Aorta (tissue), 5 donors: ENCODE measurements at places on chromosomes 5 and 9. TPM values are rescaled to one million over a fixed set of nuclear protein-coding genes. Genes with fewer than 3 reads are reported as not detected.

DNA sequence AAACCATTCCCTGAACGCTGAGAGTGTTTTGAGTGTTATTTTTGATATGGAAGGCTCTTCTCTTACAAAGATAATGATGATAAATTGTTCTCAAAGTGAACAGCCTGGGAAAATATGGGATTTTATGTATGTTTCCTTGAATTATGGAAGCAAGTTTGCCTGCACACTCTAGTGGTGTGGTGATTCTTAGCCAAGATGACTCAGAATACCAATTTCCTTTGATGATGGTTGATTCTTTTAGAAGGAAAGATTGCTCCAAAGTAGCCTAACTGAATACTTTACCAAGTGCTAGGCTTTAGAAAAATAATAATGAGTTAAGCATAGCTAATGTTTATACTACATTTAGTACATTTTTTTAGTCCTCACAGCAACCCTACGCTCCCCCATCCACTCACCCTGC is 243.4 kb downstream of the EBF1 start:
- no peak for DNase-seq

GRCh38 chr9:89435071-89435823 is 62.7 kb downstream of the SEMA4D start:
- DNase-seq = peak; percentile 45

DNA sequence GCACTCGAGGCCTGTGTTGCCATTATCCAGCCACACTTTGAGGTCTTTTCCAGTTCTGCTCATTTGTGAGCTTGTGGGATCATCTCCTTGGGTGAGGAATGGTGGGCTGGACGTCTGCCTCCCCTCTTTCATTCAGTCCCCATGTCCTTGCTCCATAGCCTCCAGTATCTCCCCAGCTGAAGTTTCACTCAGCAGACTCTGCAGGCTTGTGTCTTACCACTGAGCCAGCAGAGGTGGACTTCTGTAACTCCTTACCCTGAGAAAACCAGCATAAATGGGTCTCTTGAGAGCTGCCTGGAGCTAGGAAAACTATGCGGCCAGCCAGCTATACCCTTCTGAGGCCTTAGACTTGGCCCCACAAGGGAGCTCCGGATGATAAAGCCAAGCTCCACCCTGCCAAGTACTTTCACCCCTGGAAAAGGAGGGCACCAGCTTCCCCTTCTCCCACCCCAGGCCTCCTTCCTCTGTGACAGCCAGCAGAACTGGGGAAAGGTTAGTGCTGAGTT is 12.2 kb downstream of the IRF1 start:
- DNase-seq = peak; percentile 17

DNA sequence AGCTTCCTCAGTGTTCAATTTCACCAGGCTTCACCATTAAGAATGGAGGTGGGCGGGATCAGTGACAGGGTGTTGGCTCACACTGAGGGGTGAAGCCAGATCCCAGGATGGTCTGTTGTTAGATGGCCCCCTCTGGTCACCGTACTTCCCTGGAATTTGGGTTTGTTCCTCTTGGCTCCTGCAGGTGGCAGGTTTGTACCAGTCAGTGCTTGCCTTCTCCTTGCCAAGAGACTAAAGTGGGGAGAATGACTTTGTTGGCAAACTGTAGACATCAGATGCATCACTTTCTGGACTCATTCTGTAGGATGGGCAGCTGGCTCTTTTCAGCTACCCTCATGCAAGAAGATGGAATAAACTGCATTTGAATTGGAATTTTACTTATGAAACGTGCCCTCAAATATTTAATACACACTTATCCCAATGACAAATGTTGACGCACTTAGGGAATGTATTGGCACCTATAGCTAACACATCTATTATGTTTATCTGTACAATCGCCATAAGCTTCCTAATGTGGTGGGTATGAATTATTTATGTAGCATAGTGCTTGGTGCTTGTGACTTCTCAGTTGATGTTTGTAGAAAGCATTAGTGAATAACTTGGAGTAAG is 31.4 kb upstream of the ANKRD55 start:
- DNase-seq = no peak

GRCh38 chr5:178581621-178582020 is 8.6 kb downstream of the COL23A1 start:
- DNase-seq = no peak

DNA sequence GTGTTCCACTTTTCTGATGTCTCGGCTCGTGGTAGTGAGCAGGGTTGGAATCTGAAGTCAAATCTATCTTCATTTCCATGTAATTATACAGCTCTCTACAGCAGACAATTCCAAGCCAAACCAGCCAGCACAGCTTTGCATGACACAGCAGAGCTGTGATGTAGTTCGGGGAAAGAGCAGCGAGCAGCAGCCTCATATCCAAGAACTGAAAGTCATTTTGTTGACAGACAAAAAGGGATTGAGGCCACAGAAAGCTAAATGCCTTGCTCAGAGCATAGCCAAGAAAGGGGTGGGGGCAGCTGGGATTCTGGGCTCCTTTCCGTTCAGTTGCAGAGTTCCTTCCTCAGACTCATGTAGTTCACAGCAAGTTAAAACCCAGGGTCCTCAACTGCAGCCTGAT is 32.1 kb downstream of the LCP2 start:
- peak; percentile 71 for DNase-seq

GRCh38 chr5:78979909-78980308 is 5.2 kb downstream of the ARSB start:
- DNase-seq = no peak

DNA sequence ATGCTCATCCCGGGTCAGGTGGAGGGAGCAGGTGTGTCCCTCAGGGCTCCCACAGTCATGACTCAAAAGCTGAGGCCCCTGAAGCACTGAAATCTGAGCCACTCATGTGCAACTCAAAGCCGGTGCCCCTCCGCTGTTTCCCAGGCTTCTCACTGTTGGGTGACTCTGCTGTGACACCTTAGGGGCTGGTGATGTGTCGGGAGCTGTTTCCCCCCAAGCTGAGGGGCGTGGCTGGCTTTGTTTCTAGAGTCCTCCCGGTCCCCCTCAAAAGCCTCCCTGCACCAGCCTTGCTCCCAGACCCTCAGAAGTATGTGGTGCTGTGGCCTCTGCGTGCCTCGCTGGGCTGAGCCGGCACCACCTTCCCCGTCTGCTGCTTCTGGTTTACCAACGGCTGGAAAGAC is 39.7 kb downstream of the PLPP7 start:
- no peak for DNase-seq

GRCh38 chr5:69129413-69129812 is 35.6 kb downstream of the SLC30A5 start:
- DNase-seq = no peak

DNA sequence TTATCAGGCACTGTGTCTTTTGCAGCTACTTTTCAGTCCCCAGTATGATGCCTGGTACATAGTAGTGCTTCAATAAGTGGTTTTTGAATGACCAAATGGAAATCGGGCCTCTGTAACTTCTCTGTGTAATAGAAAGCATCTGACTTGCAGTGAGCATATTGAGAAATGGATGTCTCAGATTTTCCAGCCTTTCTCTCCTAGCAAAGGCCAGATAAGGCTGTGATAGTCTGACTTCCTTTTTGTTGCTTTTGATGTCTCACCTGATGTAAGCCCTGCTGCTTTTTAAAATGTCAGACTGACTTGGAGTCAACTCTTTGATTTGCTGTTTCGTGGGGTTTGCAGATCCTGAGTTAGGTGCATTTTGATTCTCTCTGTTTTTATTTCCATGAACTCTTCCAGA is 590.0 kb upstream of the ZNF608 start:
- DNase-seq = no peak

DNA sequence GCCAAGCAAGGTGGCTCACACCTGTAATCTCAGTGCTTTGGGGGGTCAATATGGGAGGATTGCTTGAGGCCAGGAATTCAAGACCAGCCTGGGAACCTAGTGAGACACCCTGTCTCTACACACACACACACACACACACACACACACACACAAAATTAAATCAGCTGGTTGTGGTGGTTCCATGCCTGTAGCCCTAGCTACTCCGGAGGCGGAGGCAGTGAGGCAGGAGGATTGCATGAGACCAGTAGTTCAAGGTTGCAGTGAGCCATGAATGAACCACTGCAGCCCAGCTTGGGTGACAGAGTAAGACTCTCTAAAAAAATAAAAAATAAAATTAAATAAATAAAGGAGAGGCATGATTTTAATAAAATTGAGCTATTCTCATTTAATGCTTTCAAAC is 13.1 kb downstream of the CEMIP2 start:
- no peak for DNase-seq

GRCh38 chr9:97761056-97761598 is 64.0 kb upstream of the XPA start:
- no peak for DNase-seq

GRCh38 chr5:10854506-10855277 is 93.7 kb upstream of the DAP start:
- DNase-seq = no peak

- DNase-seq = no peak
These were observed 94.8 kb upstream of the SEMA6A start for GRCh38 chr5:116669261-116670031.

DNA sequence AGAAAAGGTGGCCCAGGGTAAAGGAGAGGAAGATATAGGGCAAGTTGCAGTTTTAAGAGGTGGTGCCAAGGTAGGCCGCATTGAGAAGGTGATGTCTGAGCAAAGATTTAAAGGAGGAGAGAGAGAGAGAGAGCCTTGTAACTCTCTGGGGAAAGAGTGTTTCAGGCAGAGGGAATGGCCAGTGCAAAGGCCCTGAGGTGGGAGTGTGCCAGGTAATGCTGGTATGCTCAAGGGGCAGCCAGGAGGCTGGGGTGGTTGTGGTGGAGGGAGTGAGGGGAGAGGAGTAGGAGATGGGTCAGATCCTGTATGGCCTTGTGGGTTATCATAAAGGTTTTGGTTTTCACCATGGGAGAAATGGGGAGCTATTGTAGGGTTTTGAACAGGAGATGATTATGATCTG is 9.9 kb downstream of the MCCC2 start:
- DNase-seq = no peak

DNA sequence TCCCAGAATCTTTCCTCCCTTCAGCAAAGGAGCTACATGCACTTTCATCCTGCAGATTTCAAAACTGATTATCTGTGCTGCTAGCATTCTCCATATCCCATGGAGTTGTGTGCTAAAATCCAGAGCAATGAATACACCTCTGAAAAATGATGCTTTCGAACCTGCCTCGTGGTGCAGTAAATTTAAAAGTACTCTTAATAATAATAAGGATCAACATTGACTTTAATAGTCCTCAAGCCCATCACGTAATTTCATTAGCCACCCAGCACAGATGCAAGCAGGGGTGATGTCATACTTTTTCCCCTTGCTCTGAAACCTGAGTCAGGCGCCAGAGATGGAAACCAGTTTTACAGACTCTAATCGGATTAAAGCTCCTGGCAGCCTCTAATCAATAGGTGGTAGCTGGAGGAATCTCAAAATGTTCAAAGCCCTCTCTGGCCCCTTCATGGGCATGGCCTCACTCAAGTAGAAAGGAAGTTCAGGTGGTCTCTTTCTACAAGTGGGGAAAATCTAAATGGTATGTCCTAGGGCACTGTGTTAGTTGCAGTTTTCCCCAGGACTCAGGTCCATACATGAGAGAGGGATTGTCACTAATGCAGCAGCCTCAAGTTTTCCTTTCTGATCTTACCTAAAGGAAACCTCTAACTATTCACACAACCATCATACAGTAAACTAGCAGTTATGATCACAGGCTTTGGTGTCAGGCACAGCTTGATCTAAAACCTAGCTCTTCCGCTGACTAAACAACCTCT is 221.6 kb upstream of the SLC30A5 start:
- DNase-seq = no peak

- DNase-seq = no peak
These were observed 14.7 kb downstream of the DIAPH1 start for GRCh38 chr5:141603923-141604717.

DNA sequence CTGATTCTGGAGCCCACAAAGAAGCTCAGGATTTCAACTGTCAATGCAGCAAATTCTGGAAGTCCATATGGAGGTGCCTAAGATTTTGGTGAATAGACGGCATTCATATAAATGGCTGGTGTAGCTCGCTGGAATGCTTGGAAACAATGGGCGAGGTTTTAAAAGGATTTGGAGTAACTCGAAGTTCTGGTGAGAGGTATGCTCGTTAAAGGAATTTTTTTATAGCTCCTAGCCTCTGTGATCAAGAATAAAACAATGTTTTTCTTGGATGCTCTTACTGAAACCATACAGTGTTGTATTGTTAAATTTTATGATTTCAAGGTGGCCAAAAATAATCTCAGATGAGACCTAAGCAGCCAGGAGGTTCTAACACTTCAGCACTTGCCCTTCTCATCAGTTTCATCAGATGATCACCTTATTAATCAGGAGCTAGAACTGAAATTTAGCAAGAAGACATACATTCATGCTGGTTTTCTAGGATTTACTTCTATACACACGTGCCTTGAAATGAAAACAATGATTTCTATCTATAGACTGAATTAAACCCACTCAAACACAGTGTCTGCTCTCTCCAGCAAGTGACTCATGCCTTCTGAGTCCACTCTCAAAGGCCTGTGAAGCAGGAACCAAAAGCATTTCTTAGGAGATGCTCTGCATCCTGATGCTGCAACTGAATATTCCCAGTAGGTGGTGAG is 79.2 kb downstream of the OTULIN start:
- DNase-seq = no peak

DNA sequence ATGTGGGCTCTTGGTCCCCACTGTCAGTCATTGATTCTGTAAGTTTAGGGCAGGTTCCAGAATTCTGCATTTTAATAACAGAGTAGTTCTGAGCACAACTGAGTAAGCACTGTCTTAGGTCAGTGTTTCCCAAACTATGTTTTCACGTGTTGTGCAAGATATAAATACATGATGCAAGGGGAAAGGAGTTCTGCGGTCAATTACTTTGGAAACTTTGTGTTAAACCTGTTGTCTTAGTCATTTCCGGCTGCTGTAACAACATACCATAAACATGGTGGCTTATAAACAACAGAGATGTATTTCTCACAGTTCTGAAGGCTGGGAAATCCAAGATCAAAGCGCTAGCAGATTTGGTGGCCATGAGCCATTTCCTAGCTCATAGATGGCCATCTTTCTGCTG is 69.8 kb downstream of the EQTN start:
- no peak for DNase-seq

GRCh38 chr5:107100121-107100520 is 570.6 kb downstream of the EFNA5 start:
- no peak for DNase-seq

GRCh38 chr9:4258320-4259090 is 41.4 kb downstream of the GLIS3 start:
- no peak for DNase-seq

GRCh38 chr9:136808075-136808805 is 492 bp downstream of the RABL6 start:
- no peak for DNase-seq

DNA sequence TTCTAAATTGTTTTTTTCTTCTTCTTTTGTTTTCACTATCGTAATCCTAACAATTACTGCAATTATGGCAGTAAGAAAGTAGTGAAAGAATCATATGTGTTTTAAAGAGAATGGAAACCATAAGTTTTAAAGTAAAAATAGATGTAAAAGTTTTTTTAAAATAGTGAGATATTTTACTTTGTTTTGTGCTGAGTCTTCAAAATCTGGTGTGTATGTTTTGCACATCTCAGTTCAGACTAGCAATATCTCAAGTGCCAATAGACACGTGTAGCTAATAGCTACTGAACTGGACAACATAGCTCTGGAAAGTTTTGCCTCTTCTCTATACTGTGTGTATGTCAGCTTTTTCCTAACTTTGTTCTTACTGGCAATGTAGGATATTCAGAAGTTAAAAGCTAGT is 45.0 kb downstream of the CDH6 start:
- no peak for DNase-seq

Gene BHMT
- total RNA-seq = 0.49 TPM

Gene WNK2
- total RNA-seq = 3.6 TPM

Gene TDRD7
- total RNA-seq = 17.0 TPM

Gene GRK6
- total RNA-seq = 27.6 TPM

Gene ADRB2
- total RNA-seq = 4.5 TPM
